MCF 10A (cell line): ENCODE measurements at places on chromosomes 3 and 15.

- no peak for DNase-seq
These were observed 7.5 kb upstream of the MAN2A2 start for GRCh38 chr15:90895571-90896117.

GRCh38 chr15:47412136-47412535, 305.2 kb upstream of the SEMA6D start:
- DNase-seq, result no peak

- DNase-seq, result peak; percentile 7
These were observed 1.5 kb upstream of the ITIH3 start for GRCh38 chr3:52792961-52793695.

- no peak for DNase-seq
These were observed 238.0 kb upstream of the COL8A1 start for GRCh38 chr3:99400352-99400751.

DNA sequence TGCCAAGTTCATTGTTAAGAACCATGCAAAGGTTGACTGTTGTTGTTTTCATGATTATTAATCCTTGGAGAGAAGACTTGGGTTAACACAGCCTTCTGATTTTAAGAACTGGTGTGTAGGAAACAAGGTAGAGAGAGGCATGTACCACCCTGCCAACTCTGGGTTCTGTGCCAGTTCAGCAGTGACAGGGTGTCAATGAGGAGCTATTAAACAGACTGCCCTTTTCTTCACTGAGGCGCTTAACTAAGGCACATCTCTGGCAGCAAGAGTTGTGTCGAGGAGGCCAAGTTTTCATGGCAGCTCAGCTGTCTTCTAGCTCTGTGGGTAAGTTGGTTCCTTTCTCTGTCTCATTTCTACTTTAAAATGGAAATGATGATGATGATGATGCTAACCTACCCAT, 117.6 kb downstream of the FEZF2 start:
- no peak for DNase-seq
